ENCODE measurements at places on chromosomes 7 and 10.
A peak's percentile ranks its signal among the peaks of the same experiment; 100 is the strongest.

- no peak for DNase-seq
These were observed at the start of gene SLC26A5 for GRCh38 chr7:103446049-103446520. Gene SLC26A5 (minus strand): TSS chr7:103446207. CDS start chr7:103421514, 24,693 bp downstream.

DNA sequence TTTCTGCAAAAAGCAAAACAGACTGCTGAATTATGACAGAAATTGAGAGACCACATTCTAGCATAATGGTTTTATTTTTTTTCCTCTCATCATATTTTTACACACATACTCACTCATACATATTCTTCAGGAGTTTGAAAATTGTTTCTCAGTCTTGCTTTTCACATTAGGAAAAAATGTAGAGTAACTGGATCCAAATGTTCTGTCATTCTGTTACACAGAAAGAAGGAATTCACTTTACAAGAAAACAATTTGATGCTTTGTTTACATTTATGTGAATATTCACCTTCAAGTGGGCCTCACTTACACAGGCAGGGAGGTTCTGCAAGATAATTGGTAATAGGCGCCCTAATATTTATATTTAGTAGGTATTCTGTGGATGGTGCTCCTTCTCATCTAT, 82.0 kb downstream of the ARL4A start:
- DNase-seq = peak; percentile 21

GRCh38 chr10:52965509-52965908, 192.9 kb upstream of the MBL2 start:
- no peak for DNase-seq

DNA sequence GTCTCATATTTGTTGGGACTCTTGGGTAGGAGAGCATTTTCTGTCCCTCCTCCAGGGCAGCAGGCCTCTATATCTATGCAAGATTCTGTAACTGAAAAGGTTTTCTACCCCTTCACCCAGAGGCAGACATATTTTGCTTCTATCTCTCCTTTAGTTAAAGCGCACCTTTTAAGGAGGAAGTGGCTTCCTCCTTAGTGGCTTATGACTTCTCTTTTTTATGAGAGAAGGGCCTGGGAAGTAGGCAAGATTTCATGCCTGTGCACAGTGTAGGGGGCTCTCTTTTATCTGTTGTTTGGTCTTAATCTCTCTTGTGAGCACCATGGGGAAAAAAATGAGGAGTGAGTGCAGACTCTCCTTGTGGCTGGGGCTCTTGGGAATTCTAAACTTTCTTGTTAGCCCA, 122.1 kb downstream of the LRMDA start:
- DNase-seq = no peak

- peak; percentile 64 for DNase-seq
These were observed 470.4 kb upstream of the IGFBP3 start for GRCh38 chr7:46391231-46392201.

GRCh38 chr7:102214477-102215072, 72.1 kb upstream of the SH2B2 start:
- no peak for DNase-seq

DNA sequence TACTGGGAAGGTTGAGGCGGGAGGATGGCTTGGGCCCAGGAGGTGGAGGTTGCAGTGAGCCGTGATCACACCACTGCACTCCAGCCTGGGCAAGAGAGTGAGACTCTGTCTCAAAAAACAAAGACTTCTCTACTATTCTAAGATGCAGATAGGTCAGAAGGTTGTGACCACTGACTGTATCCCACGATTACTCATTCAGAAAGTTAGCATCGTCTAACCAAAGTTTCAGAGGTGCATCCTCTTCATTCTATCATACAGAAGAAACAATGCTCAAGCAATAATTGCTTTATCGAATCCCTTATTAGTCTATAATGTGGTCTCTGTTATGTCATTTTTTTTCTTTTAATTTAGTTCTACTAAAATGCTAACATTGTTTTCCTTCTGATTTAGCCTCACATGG, 348.7 kb upstream of the LRGUK start:
- no peak for DNase-seq

Measured in EH (cell line).